Stimulated activated CD4-positive, alpha-beta T cell treated with anti-CD3 and anti-CD28 coated beads, Interleukin-1b, Interleukin-23, amount 100 ng/mL, for 1 hour (primary cell): ENCODE measurements at places on chromosomes 2 and 18.

GRCh38 chr2:226325526-226325925 lies 474.1 kb downstream of the IRS1 start:
- DNase-seq, result no peak

- no peak for DNase-seq
These were observed 3.7 kb upstream of the LRP2 start for GRCh38 chr2:169366066-169366465.

DNA sequence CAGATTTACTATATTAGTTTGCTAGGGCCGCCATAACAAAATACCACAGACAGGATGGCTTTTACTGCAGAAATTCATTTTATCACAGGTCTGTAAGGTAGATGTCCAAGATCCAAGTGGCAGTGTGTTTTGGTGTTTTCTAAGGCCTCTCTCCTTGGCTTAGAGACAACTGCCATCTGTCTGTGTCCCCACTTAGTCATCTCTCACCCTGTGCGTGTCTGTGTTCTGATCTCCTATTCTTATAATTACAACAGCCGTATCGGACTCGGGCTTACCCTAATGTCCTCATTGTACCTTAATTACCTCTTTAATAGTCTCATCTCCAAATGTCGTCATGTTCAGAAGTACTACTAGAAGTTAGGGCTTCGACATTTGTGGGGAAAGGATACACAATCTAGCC lies 362.3 kb upstream of the CDH19 start:
- DNase-seq, result no peak

DNA sequence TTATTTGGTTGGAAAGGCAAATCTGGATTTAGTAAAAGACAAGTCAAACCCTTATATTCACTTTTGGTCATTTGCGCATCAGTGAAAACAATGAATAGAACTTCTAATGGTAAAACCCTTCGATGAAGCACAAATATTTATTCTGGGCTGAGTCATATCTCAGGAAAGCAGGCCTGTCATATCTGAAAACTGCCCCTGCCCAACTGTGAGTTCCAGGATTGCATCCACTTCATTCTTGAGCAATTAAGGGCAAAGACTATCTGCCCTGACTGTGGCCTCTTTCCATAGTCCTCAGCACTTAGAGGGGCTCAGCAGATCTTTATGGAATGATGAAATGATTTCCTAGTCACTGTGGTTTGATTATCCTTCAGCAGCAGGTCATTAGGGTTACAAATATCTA lies 795.2 kb upstream of the ID2 start:
- DNase-seq, result no peak

DNA sequence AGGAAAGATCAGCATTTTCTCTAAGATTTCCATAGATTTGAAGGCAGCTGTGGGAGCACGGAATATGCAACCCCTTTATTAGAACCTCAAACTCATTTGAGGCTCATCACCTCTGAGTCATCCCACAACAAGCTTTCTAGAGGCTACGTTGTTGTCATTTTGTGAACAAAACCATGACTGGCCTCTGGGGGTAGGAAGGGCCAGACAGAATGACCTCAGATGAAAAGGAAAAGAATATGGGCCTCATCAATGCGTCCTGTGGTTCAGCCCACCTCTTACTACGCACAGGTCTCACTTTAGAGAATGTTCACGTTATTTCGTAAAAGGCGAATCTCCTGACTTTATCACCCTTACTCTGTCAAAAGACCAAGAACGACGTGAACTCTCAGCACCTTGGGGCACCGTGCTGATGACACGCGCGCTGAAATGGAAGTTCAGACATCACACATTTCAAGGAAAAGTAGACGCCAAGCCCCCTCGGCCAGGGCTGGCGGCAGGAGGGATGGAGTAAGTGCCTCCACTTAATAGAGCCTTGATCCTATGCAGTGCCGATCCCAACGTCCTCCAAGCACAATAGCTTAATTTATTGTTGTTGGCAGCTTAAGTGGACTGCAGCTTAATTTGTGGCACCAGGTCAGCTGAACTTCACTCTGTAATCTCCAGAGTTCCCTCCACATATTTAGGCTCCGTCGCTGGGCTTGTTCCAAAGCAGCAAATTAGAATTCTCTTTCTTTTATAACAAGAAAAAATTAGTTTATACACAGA lies 208.3 kb downstream of the EIPR1 start:
- no peak for DNase-seq

DNA sequence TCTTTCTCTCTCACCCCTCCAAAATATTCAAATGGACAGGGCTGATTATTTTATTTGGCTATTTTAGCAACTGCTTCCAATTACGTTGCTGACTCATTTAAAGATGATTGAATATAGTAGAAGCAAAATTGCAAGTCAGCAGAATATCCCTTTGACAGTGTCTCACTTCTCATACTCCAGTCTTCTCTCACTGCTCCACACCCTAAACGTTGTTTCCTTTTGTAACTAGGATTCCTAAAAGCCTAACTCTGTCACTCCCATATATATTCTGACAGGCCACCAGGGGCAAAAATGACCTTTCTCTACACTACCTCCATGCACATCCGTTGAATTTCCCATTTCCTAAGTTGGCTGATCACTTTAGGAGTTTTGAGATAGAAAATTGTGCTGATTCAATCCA lies 351.1 kb downstream of the RND3 start:
- DNase-seq, result no peak

DNA sequence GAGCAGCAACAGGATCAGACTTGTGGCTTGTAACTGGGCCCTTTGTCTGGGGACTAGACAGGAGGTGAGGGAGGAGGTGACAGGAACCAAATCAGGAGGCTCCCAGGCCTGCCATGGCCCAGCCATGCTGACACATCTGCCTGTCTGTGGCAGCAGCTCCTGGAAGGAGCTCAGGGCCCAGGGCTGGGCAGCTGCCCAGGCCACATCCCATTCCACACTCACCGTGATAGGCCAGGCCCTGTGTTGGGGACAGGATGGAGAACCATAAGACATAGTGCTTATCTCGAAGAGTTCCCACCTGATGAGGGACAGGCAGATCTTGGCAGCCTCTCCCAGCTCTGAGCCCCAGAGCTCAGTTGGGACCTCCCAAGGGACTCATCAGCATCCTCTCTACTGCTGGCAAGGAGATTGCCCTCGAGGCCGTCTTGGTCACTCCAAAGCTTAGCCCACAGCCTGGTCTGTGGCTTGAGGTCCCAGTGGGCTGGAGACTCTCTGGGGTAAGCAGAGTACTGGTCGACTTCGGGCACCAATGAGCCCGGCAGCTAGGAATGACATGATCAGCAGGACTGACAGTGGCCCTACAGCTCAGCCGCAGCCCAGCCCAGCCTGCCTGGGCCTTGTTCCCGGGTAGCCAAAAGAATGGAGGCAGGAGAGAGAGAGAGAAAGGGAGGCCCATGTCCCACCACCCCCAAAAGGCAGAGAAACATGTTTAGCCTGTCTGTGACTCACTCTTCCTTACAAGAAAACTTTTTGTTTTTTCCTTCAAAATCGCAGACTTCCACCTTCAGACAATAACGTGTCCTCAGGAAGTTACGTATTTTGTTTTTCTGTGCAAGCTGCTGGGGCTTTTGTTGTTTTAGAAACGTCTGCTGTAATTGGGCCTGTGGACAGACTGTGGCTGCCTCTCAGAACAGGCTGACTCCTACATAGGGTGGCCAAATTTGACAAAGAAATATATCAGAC lies 82.1 kb downstream of the HS1BP3 start:
- DNase-seq, result no peak

- DNase-seq, result no peak
These were observed 441.9 kb upstream of the SLC14A2 start for GRCh38 chr18:45173327-45173726.

- DNase-seq, result no peak
These were observed 249.4 kb downstream of the NRXN1 start for GRCh38 chr2:50782543-50782942.

- DNase-seq, result no peak
These were observed 40.9 kb upstream of the ORC2 start for GRCh38 chr2:201004370-201004769.

DNA sequence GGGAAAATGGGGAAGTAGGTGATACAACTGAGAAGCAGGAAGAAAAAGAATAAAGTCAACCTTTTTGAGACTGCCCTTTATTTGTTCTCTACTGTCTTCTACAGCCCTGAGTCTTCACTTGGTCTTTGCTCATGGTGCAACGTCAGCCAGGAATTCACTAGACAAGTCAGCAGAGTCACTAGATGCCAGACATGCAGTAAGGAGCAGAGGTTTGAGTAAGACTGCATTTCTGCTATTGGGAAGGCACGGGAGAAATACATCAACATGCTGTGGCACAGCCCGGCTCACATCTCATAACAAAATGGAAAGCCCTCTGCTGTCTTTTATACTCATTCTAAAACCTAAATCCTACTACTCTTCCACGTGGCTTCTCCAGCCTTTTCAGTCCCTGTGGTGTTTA lies 67.1 kb downstream of the PRELID3A start:
- DNase-seq, result no peak

GRCh38 chr2:162298669-162299335 lies 19.7 kb downstream of the IFIH1 start:
- no peak for DNase-seq

DNA sequence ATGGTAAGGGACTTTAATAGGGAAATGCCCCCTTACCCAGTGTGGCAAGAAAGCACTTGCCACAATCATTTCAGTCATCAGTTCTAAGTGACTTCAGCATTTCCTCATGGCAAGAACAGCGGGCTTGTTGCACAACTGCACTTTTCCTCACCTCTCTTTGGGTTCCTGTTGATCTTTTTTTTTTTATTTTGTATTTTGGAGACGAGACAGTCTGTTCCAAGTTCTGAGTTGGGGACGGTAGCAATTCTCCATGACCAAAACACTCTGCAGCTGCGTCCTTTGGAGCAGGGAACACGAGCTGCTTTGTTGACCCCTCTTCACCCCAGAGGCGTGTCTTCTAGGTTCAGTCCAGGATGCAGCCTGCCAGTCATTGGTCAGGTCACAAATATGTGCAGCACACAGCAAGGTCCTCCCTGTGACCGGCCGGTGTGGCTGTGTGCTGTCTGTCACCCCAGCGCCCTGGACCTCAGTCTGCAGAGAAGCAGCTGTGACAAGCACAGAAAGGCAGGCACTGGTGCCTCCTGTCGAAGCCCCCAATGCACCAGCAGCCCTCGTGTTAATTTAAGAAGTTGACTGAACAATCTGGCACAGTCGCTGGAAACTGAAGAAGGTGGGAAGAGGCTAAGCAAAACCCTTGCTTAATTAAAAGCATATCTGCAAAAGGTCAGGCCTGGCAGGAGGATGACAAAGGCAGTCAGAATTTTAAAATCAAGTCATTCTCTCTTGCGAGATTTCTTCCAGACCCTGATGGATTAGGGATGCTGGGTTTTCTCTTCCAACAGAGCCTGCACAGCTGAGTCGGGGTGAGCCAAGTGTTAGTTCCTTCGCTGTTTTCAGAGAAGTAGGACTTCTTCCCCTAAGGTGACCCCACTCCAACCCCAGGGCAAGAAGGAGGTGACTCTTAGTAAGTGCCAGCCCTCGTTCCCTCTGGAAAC lies 96.7 kb upstream of the COPS8 start:
- DNase-seq, result no peak

DNA sequence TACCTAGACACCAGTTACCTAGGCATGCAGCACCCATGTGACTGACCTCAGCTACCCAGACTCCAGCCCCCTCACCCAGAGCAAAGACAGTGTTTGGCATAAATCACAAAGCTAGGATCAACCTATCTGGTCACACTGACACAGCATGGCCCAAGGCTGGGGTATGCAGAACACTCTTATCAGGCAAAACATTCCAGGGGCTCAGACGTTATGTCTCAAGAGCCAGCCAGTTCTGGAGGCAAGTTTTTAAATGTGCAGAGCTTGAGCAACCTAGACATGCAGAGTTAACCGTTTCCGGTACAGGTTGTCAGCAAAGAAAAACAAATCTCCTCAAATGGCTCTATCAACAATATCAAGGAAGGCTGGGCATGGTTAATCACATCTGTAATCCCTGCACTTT lies 92.8 kb downstream of the AP1S3 start:
- no peak for DNase-seq

DNA sequence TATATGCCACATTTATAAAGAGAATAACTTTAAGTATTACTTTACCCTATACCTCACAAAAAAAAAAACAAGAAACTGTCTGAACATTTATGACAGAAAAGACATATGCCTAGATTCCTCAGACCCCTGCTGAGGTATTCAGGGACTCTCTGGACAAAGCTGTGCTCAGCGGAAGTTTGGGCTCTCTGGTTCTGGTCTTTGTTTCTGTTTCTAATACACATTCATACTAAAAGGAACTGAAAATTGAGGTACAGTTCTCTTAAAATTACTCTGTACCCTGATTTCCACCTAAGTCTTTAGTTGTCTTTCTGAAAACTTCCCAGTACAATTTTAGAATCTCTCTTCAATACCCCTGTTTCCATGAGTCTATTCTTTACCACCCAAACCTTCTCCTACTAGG lies 160.3 kb downstream of the IKZF2 start:
- no peak for DNase-seq

- DNase-seq, result no peak
These were observed 143.4 kb downstream of the RBM43 start for GRCh38 chr2:151118269-151118668.

DNA sequence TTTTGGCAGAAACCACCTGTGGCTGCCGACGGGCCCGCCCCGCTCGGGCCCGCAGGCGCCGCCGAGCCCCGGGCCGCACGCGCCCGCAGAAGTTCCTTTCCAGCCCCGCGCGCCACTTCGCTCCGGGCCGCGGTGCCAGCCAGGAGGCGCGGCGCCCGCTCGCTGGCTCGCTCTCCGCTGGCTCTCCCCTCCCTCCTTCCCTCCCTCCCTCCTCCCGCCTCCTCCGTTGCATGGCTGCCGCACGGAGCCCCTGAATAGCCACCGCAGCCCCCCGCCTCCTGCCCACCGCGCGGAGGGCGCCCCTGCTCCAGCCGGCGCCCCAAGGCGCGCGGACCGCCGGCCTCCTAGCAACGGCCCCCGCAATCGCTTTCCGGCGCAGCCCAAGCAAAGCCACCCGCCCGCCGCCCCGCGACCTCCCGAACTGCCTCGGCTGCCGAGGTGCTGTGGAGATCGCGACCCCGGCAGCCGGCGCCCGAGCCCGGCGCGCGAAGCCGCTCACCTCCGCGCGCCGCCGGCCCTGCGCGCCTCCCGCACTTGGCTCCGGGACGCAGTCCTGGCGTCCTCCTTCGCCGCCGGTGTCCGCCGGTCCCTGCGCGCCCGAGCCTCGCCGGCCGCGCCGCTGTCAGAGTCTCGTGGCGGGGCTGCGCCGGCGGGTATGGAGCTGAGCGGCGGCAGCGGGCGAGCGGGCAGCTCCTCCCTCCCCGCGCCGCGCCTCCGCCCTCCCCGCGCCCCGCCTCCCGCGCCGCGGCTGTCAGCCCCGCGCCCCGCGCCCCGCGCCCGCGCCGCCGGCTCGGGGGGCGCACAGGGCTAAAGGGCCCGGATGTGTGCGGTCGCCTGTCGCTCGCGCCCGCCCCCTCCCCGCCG lies at the start of gene ZBTB7C:
Gene ZBTB7C (minus strand): TSS at position 657 of the 864 bp plus-strand sequence.
- no peak for DNase-seq

GRCh38 chr18:54222922-54223567 lies 1.4 kb downstream of the MBD2 start:
- no peak for DNase-seq

DNA sequence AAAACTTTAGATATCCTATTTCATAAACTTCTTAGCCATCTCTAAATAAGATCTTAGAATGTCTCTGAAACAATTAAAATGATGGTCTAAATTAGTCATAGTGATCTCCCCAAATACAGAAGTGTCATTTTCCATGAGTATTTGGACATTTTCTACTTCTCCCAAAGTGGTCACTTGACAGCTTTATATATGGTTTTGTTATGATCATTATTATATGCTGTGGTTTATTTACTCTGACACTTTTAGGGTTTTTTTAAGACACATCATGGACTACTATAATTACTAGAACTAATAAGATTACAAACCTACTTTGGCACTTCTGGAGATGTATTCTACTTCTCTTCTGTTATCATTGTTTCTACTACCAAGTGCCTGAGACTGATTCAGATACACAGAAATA lies 47.1 kb downstream of the SLC25A12 start:
- no peak for DNase-seq

GRCh38 chr2:22887845-22888244 lies 497.1 kb upstream of the KLHL29 start:
- DNase-seq, result no peak
